ENCODE measurements at places on chromosomes 2 and 18.

GRCh38 chr2:18284331-18284730, 276.1 kb downstream of the RDH14 start:
- no peak for DNase-seq

GRCh38 chr2:109406301-109406700, 207.5 kb downstream of the SEPTIN10 start:
- no peak for DNase-seq

DNA sequence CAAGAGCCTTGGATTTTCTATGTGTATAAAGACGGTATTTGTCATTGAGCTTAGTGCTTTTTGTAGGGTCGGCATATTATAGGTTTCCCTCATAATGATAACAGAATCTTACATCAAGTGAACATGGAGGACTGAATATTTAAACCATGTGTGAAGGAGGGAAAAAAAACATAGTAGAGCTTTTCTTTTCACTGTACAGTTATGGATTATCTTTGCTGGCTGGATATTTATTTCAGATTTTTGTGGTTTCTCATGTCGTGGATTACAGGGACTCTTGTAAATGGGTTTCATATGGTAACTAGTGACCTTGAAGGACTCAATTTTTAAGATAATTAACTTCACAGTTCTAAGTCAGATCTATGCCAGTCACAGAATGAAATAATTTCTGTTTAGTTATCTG, 330.2 kb upstream of the NRP2 start:
- DNase-seq, result no peak

DNA sequence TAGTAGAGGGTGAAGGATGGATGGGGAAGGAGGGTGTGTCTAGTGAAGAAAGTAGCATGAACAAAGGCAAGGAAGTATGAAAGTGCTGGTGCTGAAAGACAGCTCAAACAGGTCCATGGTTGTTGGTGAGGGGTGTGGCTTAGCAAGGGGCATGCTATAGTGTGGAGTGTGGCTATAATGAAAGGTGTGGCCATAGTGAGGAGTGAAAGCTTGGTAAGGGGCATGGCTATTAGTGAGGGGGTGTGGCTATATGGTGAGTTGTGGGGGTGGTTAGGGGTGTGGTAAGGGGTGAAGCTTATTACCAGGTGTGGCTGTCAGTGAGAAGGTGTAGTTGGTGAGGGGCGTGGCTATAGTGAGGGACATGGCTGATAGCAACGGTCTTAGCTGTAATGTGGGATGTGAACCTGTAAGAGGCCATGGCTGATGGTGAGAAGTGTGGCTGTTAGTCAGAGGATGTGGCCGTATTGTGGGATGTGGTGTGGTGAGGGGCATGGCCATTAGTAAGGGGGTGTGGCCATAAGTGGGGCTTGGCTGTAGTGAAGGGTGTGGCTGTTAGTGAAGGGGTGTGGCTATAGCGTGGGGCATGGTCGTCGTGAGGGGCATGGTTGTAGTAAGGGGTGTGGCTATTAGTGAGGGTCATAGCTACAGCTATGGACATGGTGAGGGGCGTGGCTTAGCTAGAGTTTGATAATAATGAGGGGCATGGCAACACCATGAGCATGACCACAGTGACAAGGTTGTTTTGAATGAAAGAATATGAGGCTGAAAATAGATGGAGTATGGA, 549.6 kb downstream of the FBXO15 start:
- no peak for DNase-seq

GRCh38 chr18:53935803-53936202, 288.7 kb downstream of the MBD2 start:
- DNase-seq, result no peak

DNA sequence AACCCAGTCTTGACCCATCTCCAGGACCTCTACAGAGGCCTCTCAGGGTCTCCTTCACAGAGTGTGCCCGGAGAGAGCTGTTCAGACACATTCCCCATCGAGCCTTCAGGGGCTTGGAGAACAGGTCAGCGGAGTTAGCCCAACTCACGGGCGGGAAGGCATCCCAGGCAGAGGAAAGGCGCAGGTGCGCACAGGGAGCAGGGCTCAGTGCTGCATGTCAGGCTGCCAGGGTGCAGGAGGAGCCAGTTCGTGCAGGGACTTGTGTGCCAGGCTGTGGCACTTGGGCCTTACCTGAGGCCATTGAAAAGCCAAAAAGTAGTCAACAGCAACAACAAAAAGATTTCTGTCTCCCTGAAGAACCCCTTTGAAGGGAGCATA, 104.0 kb downstream of the ITGB1BP1 start:
- no peak for DNase-seq

DNA sequence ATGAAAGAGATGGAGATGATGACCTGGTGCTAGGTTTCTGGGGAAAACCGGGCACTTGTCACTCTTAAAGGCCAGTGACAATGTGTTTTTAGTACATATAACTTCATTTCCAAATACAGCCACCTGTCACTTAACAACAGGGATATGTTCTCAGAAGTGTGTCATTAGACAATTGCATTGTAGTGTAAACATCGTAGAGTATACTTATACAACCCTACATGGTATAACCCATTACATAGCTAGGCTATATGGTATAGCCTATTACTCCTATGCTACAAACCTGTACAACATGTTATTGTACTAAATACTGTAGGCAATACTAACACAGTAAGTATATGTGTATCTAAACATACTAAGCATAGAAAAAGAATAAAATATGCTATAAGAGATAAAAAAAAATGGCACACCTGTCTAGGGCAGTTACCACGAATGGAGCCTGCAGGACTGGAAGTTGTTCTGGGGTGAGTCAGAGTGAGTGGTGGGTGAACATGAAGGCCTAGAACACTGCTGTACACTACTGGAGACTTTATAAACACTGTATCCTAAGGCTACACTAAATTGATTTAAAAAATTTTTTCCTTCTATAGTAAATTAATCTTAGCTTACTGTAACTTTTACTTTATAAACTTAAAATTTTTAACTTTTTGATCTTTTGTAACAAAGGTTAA, 123.2 kb downstream of the THADA start:
- DNase-seq, result no peak

GRCh38 chr18:22828171-22828570, 105.0 kb upstream of the RBBP8 start:
- no peak for DNase-seq

GRCh38 chr2:28681158-28681571, 70.5 kb upstream of the PPP1CB start:
- DNase-seq, result no peak

DNA sequence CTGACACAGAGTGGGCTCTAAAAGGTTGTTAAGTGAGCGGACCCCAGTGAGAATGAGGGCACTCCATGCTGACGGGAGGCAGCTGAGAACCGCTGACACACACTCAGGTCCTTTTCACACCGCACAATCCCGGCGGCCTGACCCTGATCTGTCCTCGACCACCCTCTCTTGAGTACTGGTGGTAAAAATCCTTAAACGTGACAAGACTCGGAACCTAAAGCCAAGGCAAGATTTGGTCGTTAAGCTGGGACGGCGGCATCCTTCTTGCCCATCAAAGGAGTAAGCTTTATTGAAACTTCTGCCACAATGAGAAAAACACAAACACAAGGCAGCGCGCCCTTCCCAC, 569 bp downstream of the TMX3 start:
- no peak for DNase-seq

- DNase-seq, result no peak
Observed at GRCh38 chr2:207091176-207091575, 74.6 kb downstream of the KLF7 start.

DNA sequence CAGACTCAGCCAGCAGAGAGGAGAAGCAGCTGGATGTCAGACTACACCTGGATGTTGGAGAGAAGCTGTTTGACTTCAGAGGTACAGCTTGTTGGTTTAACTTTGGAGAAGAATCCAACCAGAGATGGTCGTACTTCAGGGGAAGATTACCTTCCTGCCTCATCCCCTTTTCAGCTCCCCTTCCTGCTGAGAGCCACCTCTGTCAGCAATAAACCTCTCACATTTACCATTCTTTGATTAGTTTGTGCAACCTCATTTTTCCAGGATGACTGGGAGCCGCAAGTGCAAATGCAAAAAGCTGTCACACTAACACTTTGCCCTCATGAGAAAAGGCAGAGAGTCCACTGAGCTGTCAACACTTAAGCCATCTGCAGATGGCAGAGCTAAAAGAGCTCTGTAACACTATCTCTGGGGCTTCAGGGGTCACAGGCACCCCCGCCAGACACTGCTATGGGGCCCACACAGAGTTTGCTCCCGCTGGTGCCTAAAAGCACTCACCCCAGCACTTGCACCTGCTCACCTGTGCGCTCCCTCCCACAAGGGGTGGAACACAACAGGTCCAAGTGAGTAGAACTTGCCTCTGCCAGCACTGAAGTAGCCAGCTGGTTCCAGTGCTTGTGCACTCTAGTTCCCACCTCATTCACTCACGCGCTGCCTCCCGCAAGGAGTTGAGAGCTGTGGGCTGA, 391.7 kb downstream of the METTL4 start:
- DNase-seq, result no peak

- DNase-seq, result peak; percentile 6
Observed at GRCh38 chr18:22822024-22822423, 111.1 kb upstream of the RBBP8 start.

DNA sequence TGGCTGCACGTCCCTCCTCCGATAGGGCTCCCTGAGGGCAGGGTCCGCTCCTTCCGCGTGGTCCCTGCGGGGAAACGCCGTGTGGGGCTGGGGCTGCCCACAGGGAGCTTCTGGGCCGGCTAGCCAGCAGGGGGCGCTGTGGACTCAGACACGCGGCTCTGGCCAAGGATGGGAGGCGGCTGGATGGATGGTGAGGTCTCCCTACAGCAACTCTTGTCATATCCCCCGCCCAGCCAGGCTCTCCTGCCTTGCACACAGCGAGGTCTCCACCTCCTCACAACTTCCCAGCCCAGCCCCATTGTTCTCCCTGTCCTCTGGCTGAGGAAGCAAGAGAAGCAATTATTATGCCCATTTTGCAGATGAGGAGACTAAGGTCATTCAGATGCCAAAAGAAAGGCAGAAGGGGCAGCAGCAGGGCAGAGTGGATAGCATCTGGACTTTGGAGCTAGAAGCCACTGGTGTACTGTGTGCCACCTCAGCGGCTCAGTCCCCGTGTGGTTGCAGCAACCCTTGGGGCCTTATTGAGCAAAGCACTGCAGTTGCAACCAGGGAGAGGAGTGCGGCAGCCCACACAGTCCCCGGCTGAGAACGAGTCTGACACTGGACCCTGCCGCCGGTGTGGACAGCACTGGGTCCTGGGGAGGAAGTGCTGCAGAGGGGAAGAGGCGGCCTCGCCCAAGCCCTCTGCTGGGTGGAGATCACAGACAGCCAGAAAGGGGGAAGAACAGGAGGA, 99.0 kb downstream of the ZFP36L2 start:
- no peak for DNase-seq

DNA sequence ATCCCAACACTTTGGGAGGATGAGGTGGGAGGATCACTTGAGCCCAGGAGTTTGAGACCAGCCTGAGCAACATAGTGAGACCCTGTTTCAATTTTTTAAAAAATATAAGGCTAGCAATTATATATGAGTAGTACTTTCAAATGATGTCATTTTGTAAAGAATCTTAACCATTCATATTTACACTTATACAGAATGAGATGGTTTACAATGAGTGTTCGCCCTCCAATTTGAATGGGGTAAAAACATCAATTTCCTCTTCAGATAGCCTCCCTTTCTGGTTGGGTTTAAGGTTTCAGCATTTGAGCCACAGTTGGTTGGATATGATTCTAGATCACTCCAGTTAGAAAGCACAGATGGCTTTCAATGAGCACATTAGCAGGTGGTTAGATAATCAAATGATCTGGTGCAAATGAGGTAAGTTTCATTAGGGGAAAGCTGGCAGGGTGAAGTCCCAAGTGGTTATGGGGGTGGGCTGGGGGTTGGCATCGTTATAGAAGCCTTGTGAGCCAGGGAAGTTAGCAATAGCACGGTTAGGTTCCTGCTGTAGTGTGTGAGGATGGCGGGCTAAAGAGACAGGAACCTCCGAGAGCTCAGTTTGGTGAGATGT, 63.9 kb downstream of the TRPM8 start:
- no peak for DNase-seq

GRCh38 chr18:60232541-60232940, 140.0 kb downstream of the MC4R start:
- DNase-seq, result peak; percentile 1

DNA sequence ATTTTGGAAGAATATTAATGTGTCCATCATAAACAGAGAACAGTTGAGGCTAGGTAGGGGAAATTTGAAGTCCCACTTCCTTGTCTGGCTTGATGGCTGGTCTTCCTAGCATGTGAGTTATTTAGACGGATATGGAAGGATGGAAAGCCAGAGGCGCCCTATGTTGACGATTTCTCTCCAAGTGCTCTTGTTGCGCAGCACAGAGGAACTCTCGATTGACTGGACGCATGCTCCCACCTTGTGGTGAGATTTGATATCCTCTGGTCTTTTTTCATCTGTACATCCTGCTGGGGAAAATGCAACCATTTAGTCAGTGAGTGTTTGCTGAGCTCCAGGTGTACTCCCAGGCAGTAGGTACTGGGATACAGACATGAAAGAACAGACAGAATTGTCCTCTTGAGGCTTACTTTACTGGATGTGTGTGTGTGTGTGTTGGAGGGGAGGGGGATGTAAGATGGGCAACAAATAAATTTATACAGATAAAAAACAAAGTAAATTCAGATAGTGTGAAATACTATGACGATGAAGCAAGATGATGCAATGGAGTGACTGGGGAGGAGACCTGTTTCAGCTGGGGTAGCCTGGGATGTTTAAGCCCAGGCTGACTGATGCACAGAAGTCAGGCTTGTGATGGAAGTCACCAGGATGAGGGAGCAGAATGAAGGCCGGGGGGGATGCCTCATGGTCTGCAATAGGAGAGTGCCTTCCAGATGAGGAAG, 137.2 kb downstream of the TRIM43 start:
- peak; percentile 56 for DNase-seq

DNA sequence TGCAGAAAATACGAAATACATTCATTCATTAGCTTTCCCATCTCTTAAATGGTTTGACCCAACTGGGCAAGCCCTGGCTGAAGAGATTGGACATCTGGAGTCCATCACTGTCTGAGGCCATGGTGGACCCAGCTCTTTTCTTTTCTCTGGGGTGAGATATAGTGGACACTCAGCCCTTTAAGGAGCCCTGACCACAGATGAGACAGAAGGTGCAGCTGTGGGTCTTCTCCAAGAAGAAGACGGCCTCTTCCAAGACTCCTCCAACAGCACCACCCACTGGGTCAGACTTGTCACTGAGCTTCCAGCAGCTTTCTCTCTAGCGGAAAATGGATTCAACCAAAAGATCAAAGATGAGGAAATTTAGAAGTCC, 27.2 kb downstream of the TWIST2 start:
- no peak for DNase-seq

- DNase-seq, result no peak
Observed at GRCh38 chr2:224820283-224820991, 104.3 kb upstream of the CCDC195 start.

Measured in H54 (cell line).